Stimulated activated CD4-positive, alpha-beta T cell treated with anti-CD3 and anti-CD28 coated beads, TNF-alpha, amount 100 ng/mL, for 4 hours (primary cell): ENCODE measurements at places on chromosomes 13 and 19.

DNA sequence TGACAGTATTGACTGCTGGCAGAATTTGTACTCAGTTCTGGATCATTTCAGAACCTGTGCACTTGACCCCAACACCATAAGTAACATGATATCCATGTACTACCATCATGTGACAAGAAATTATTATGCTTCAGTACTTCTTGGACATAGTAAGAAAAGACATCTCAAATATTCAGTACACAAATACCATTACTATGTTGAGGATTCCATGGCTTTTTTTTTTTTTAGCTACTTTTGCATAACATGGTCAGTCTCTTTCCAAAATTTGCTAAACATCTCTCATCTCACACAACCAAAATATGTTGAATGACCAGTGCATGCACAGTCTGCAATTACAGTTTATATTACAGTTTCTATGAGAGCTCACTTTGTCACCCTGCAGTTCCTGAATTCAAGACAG, 85.3 kb downstream of the FLT1 start:
- no peak for DNase-seq

- DNase-seq, result no peak
These were observed 283.4 kb upstream of the KLHL1 start for GRCh38 chr13:70391678-70392077.

DNA sequence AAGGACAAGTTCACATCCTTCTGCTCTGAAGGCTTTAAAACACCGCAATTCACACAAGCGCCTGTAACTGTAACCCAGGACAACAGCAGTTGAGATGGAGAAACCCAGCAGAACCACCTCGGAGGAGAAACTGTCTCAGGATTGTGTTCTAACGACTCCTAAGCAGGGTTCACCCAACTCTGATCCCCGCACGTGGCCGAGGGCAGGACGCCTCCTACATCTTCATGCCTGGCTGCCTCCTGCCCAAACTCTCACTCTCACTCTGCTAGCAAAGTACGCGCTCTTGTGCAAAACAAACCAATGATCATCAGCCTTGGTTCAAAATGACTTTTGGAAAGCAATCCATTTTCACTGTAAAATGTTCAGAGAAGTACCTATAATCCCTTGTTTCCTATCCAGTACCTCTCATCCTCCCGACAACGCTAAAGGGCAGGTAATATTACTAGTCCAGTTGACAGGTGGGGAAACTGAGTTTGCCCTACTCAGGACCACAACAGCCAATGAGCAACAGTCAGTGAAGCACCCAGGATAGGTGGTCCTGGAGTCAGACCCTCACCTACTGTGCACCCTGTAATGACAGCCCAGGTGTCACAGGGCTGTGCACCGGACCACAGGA, 25.6 kb downstream of the EPS15L1 start:
- DNase-seq, result no peak

GRCh38 chr19:5142725-5143097, 173.8 kb downstream of the KDM4B start:
- no peak for DNase-seq

DNA sequence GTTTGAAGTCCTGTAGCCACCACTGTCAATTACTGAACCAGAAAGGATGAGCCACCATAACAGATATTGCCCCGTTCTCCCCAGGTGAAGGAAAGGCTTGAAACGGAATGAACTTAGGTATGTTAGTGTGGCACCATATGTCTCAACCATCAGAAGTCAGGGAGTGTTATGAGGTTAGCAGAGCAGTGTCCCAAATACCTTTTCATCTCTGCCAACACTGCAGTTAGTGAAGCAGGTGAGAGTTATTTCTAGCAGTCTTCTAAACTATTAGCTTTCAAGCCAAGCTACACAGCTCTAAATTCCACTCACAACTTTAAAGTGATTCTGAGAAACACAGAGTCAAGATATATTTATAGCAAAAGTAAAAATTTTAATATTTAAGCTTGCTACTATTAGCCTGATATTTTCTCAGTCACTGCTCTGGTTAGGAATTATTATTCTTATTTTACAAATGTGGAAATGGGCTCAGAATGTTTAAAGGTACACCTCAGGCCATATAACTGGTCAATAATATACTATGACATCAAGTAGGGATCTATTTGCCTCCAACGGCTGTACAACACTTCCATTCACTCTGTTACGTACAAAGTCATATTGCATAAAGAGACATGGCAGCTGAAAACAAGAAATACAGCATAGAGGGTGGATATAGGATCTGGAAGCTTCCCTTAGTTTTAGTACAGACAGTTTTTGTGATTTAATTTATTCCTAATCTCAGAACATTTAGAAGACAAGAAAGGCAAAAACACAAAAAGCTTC, 1527.1 kb upstream of the PRR20A start:
- no peak for DNase-seq

- no peak for DNase-seq
These were observed 78.8 kb downstream of the SPRY2 start for GRCh38 chr13:80262051-80262695.

DNA sequence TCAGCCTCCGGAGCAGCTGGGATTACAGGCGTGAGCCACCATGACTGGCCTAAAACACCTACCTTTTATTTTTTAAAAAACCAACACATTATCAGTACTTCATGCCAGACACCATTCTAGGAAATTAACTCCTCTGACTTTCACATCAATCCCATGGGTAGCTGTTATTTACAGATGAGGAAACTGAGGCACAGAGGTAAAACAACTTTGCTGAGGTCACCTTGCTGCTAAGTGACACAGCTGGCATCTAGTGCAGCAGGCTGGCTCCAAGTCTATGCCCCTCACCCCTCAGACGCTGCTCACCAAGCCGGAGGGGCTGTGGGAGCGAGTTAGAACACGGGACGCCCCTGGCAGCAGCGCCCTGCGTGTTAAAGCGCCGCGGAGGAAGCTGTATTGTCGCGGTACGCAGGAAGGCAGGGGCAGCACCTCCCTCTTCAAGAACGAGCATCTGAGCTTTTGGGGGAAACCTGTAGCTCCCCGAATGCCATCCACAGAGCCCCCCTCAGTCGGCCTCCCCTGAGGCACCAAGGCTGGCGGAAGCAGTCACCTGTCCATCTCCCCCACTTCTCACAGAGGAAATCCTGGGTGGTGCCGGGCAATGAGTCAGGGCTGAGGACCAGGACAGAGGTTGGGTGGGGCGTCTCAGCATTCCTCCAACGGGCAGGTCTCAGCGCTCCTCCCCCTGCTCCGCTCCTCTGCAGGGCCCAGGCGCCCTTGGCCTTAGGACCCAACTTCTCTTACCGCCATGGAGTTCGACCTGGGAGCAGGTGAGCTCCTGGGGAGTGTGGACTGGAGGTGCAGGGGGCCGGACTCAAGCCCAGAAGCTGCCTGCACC, at the start of gene C19orf33:
TSS of gene C19orf33 (plus strand) at position 735 of the 835 bp plus-strand sequence. CDS start at position 746, 11 bp downstream.
- DNase-seq, result no peak

- DNase-seq, result no peak
These were observed 8.5 kb upstream of the SYT5 start for GRCh38 chr19:55188625-55189024.

DNA sequence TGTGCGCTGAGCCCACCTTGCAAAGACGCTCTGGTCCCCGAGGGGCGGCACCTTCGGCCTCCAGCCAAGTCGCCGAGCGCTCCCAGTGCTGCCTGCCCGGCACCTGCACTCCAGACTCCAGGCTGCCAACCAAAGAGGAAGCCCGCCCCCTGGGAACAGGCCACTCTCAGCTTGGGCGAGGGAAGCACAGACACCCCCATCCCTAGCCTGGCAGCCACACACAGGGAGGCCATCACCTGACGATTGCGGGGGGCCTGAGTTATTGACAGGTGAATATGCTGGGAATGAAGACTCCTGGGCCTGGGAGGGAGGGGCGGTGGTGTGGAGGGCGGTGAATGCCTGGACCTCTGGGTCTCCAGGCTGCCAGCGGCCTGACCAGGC, 10.3 kb upstream of the ZNF492 start:
- no peak for DNase-seq

GRCh38 chr13:46071590-46072249, 19.2 kb upstream of the ZC3H13 start:
- no peak for DNase-seq

DNA sequence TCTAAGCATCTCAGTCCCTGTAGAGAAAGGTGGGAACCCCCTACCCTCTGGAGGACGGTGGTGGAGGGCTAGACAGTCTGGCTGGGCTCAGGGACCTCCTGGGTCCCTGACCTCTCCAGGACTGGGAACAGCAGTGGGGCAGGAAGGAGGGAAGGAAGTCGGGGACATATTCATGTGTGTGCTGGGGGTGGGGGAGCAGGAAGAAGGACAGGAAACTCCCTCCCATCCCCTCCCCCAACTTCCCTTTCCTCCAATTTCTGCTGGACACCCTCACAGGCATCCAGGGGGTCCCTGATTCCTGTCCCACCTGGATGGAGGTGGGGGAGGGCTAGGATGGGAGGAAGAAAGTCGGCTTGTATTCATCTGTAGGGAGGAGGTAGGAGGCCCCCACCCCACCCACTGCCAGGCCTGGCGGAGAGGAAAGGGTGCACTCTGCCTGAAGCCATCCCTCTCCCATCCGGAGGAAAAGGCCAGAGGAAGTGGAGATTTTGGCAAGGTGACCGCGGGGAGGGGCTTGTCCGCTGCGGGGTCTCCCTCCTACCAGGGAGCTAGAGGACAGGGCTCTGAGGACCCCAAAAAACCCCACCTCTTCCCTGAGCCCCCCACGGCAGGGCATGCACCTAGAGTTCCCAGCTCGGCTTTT, 2.3 kb downstream of the NOVA2 start:
- DNase-seq, result no peak

GRCh38 chr19:16185768-16186123, 536 bp downstream of the FAM32A start:
- peak; percentile 20 for DNase-seq

DNA sequence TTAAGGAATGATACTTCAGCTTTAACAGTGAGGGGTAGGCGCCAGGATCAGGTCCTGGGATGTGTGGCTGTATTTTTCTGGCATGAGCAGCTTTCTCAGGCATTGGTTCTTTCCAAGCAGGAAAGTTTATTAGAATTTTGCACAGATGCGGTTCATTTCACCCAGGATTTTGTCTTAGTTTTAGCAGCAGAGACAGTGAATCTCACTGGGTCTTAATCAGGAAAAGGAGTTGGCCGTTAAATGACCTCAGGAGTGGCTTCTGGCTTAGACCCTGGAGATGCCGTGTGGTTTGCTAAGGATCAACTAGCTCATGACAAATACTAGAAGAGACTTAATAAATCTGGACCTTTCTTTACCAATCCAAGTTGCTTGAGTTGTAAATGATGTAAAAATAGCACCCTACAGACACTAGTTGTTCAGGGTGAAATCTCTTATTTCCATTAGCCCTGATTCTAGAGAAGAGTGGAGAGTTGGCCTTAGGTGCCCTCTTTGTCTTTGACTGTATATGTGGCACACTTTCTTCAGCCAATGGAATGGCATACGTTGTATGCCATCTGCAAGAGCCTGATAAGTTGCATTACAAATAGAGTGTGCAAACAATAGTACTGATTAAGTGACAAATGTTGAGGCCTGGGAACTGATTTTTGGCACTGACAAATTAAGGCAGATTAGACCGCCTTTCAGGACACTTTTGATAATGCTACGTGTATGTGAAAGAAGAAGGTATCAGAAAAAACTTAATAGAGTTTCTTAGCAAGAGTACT, 34.0 kb downstream of the LRCH1 start:
- DNase-seq, result no peak

DNA sequence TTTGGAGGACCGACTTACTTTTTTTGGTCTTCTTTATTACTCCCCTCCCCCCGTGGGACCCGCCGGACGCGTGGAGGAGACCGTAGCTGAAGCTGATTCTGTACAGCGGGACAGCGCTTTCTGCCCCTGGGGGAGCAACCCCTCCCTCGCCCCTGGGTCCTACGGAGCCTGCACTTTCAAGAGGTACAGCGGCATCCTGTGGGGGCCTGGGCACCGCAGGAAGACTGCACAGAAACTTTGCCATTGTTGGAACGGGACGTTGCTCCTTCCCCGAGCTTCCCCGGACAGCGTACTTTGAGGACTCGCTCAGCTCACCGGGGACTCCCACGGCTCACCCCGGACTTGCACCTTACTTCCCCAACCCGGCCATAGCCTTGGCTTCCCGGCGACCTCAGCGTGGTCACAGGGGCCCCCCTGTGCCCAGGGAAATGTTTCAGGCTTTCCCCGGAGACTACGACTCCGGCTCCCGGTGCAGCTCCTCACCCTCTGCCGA, 409 bp downstream of the FOSB start:
- DNase-seq, result peak; percentile 17

- DNase-seq, result no peak
These were observed 5.8 kb upstream of the USE1 start for GRCh38 chr19:17209126-17210036.

GRCh38 chr13:42984691-42985090, 7.3 kb downstream of the EPSTI1 start:
- no peak for DNase-seq

GRCh38 chr13:31067416-31068118, 94.1 kb downstream of the HSPH1 start:
- DNase-seq, result no peak

DNA sequence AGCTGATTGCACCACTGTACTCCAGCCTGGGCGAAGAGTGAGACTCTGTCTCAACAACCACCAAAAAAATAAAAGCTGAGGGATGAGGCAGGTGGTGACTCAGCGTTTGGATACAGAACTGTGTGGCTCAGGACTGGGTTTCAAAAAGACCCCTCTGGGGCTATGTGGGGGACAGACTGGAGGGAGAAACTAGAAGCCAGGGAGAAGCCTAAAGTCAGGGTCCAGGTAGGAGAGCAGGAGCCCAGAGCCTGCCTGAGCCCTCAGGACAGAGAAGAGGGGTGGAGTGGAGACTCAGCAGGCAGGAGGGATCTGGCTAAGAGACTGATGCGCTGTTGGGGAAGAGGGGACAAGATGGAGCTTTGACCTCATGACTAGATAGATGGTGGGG, 1.8 kb upstream of the CD37 start:
- no peak for DNase-seq

- DNase-seq, result no peak
These were observed 19.4 kb downstream of the NKPD1 start for GRCh38 chr19:45141203-45141900.

GRCh38 chr19:16022681-16023080, 53.6 kb upstream of the TPM4 start:
- DNase-seq, result no peak

DNA sequence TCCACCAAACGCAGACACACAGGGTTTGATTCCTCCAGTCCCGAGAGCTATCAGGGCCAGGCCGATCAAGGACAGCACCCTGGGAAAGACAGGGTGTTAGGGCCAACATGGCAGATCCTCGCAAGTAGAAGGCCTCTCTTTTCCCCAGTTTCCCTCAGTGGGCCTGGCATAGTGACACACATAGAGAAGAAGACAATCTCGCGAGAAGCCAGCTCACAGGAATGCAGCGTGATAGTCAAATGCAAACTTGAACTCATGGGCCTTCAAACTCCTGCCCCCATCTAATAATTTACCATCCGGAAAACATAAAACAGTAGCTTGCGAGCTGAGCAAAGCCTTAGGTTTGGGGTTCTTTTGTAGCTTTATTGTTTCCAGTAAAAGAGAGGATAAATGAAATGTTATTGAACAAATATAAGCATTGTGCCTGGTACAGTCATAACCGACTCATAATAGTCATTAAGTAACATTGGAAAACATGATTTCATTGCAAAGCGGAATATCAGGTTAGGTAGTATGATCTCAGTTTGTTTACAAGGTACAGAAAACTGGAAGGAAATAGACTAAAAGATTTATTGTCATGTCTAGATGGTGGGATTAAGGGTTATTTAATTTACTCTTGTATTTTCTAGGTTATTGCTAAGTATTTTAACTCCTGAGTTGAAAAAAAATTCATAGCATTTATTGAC, 30.5 kb downstream of the SLC15A1 start:
- DNase-seq, result no peak

GRCh38 chr19:1264801-1265614, 4.1 kb upstream of the CIRBP start:
- no peak for DNase-seq
